ENCODE measurements at places on chromosomes 5 and 9.

DNA sequence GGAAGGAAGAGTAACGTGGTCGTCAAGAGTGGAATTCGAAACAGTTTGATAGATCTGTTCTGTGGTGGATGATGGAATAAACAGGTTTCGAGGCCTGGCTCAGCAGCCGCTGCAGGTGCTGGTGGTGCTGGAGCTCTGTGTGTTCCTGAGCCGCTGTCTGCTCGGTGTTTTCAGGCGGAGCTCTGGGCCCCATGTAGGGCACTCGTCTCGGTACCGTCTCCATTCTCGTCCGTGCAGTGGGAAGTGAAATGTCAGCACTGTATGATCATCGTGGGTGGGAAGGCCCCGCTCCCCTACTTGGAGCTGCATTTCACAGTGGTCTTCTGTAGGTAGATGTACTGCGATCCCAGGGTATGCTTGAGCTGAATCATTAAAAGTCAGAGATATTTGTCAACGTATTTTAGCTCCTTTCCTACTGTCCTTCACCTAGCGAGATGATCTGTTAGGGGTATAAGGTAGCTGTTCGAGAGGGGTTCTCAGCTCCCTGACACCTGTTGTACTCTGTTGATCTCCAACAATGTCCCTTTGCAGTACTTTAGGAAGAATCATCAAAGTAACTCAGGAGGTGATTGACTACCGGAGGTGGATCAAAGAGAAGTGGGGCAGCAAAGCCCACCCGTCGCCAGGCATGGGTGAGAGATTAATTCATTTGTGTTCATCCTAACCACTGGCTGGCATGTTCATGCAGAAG is 35.9 kb downstream of the TENT4A start:
- DNase-seq = no peak

DNA sequence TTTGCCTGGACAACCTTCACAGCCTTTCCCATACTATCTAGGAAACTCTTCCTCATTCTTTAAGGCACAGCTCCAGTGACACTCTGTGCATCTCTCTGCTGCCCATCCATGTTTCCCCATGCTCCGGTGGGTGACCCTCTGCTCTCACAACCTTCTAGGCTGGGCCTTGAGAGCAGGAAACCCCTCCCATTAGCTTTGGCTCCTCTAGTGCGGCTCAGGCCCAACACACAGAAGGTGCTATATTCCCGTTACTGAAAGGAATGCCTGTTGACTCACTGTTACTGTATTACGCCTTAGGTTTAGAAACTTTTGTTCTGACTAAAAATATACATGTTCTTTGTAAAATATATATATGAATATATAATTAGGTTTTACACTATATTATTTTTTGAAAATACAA is 8.1 kb upstream of the CCL28 start:
- DNase-seq = no peak

- no peak for DNase-seq
Measured at GRCh38 chr5:123122273-123122672, 33.2 kb downstream of the PRDM6 start.

DNA sequence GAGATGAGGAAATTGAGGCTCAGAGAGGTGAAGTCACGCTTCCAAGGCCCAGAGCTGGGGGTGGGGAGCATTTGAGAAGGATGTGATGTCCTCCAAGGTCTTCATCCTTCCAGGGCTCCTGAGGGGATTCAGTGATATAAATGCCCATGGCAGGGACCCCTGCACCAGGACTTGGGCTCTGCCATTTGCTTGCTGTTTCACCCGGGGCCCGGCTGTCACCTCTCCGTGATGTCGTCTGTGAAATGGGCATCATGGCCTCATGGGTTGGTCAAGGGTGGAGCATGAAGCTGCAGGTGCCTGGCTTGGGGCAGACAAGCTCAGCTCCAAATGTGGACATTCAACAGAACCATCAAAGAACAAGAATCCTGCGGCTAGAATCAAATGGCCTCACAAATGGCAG is 253.1 kb downstream of the PBX3 start:
- no peak for DNase-seq

DNA sequence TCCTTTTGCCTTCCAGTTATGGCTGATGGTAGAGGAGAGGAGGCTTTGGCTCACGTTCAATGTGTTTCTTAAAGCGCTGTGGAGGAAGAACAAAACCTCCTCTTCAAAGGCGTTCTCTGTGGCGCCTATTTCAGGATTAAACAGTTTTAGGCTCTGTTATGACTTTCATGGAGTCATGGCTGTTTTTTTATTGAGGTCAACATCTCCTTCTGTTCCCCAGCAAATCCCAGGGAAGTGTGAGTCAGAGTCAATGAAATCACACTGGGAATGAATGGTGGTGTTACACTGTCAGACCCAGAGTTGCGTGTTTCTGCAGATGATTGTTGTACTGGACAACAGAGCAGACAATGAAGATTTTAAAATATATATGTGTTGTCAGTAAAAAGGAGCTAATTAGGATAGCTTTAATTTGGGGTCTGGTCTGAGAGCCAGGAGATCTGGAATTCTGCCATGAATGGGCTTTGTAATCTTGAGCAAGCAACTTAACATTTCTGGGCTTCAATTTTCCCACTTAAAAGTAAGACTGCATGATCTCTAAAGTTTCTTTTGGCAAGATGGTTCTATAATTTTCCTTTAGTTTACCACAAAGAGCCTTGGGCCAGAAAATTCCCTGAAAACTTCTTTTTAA is 240.7 kb downstream of the CSNK1G3 start:
- DNase-seq = no peak

GRCh38 chr5:123035918-123036390 is 571 bp downstream of the PPIC start:
- no peak for DNase-seq

GRCh38 chr5:68270399-68270975 is 54.9 kb downstream of the PIK3R1 start:
- DNase-seq = no peak

- DNase-seq = no peak
Measured at GRCh38 chr5:1921711-1922110, 39.0 kb upstream of the IRX4 start.

DNA sequence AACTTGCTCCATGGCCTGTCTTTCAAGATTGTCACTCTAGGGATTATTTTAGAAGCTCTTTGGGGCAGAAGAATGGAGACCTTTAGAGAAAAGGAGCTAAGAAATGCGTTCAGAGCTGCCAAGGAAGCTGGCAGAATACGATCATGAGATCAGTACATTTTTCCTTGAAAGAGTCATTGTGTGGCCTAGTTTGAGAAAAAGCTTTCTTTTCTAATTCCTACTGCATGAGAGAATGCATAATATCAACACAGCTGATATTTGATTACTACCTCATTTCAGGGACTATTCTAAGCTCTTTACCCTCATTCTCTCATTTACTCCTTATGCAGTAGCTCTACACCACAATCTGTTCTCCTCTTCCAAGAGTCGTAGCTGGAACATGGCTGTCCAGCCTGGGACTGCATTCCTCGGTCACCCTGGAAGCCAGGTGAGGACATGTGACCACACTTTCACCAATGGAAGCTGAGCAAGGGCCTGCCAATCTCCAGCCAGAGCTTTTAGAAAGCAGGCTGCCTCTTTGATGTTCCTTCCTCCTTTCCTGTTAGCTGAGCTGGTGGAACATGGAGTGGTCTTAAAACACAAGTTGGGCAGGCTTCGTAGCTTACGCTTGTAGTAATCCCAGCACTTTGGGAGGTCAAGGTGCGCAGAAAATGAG is 99.3 kb upstream of the LHFPL2 start:
- no peak for DNase-seq

DNA sequence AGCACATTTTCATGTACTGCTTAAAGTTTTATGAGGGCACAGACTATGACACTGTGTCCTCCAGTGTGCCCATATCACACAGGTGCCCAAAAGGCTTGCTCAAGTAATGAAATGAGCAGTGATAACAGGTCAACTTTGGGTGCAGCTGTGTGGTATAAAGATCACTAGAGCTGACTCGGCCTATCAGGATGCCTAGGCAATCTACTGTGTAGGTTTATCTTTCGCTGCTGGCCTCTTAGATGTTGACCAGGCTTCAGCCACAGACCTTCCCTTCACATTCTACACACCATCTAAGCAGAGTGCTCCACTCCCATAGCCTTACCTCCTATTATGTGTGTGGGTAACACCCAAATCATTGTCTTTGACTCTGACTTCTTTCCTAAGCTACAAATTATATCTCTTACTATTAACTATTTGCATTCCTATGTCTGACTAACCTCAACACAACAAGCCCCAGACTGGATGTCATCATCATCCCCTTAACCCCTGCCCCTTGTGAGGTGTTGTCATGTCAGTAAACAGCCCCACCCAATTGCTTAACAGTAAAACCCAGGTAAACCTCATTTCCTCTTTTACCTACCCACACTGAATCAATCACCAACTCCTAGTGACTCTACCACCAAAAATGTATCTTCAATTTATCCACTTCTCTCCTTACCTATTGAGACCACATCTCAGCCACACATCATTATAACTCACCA is 2.5 kb downstream of the SREK1IP1 start:
- DNase-seq = no peak

GRCh38 chr9:91420501-91421127 is 3.0 kb downstream of the NFIL3 start:
- no peak for DNase-seq

DNA sequence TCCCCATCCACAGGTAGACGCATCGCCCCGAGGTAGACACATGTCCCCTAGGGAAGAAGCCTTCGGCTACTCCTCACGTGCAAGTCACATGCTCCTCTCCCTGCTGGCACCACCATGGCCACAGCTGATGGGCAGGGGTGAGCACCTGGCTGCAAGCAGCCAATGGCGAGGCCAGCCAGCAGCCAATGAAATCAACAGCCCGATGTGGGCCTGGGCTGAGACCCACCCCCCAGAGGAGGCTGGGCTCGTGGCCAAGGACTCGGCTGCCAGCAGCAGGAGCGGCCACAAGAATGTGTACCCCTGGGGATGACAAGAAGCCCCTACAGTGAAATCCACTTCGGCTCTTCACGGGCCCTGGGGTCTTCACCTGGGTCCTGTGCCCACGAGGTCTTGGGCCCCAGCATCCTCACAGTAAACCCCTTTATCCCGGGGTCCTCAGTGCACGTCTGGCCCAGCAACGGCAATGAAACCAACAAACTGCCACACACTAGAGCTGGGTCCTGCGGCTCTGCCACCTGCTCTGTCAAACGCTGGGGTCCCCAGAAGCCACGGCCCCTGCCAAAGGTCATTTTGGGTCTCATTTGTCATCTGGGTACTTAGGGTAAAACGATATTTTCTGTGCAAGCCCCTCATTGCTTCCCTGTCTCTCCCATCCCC is 22.1 kb upstream of the PTGES start:
- DNase-seq = no peak

DNA sequence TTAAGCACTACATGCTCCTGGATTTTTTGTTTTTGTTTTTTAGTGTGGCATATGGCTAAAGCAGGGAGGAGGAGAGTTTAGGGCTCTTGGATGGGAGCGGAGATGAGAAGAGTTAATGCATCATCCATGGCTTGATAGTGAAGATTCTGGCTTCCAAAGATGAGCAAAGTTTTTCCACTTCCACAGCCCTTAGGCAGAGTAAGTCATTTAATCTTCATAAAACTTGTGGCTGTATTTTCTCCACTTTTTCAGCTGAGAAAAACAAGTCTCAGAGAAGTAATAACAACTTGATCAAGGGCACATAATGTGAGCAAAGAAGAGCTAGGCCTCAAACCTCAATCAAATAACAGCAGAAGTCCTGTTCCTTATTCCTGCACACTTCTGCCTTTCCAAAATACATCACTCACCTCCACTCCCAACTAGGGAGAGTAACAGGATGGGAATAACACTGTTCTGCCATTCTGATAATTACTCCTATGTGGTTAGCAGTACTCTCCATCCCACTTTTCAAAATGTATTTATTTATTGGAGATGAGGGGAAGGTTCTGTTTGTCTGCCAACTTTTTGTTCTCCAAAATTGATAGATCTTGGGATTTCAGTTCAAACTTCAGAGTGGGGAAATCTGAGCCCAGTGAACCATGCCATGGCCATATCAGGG is 53.7 kb upstream of the DPYSL3 start:
- DNase-seq = no peak

DNA sequence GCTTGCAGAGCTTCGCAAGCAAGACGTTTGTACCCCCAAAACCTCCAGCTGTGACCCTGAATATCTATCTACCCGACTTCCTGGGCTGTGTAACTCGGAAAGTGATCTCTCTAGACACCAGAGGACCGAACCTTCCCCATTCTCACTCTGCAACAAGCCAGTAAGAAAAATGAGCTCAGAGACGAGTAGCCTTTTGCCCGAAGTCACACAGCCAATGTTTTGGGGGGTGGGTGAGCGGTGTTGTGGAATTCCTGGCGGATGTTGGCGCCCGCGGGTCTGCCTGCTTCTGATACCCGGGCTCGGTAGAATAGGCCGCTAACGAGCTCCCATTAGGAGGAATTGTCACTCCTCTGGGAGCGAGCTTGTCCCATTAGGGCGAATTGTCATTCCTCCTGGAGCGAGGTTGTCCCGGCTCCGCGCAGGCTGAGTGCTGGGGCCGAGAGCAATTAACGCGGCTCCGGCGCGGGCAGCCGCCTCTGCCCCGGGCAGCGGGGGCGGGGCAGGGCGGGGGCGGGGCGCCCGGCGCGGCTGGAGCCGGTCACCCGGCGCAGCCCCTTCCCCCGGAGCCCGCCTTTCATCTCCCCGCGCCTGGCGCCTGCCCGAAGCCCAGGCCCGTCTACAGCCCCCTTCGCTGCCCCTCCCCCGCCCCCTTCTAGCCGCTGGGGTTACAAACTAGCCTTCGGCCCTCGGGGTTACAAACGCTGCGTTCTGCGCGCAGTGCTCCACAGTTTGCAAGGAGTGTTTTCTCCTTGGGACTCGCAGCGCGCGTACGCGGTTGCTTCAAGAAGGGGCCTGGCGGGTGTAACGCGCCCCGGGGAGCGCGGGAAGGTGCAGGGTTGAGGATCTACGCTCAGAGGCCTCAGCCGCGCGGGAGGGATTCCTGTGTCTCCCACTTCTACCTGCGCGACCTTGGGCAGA is 3.5 kb upstream of the MSX2 start:
- no peak for DNase-seq

DNA sequence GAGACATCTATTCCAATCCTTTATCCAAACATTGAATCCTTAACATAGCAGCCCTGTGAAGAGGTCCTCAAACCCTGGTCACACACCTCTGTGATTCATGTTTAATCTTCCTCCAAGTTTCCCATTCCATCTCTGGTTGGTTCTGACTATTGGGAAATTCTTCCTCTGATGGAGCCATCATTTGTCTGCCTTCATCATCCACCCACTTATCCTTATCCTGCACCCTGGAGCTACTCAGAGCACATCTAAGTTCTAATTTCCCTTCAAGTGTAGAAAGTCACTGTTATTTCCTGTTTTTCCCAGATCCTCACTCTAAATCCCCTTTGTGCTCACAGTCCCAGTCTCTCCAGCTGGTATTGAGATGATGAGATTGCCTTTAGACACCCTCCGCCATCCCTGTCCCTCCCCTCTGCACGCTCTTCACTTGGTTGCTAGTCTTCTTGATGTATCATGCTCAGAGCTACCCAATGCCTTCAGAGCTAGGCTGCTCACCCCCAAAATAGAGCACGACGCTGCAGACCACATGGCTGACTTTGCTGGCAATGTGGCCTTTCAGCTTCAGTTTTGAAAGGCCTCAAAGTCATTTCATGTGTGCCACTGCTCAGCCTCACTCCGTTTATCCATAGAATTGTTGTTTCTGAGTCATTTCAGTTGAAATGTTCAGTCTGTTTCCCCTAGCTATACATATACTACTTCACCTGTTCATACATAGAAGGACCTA is 154.3 kb downstream of the PALM2AKAP2 start:
- no peak for DNase-seq
